ENCODE measurements at places on chromosomes 11 and 22.

- no peak for DNase-seq
These were observed 157.3 kb downstream of the SWAP70 start for GRCh38 chr11:9821008-9821752.

- DNase-seq: peak; percentile 33
These were observed 928 bp downstream of the FBXO7 start for GRCh38 chr22:32475468-32476010.

DNA sequence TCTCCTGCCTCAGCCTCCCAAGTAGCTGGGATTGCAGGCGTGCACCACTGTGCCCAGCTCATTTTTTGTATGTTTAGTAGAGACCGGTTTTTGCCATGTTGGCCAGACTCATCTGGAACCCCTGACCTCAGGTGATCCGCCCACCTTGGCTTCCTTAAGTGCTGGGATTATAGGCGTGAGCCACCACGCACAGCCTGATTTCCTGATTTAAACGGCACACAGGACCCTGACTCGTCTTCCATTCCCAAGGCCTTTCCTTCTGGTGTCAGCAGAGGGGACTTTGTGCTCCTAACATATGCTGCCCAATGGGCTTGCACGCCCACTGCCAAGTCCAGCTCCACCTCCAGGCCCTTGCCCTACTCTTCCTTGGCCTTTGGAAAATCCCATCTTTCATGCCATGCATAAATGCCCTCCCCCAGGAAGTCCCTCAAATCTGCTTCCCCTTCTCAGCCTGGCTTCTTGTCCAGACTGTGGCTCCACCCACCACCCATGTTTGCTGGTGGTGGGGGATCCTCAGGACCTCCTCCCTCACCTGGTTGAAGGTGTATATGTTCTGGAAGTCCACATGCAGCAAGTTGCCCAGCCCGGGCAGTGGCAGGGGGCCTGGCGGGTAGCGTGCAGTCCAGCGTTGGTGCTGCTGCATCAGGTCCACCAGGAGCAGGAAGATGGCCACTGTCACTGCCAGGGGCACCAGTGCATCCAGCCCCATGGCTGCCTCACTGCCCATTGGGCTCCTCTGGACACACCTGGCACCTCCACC lies 23.9 kb upstream of the CYP2D6 start:
- DNase-seq: no peak

GRCh38 chr22:49007013-49007653 lies 820.5 kb downstream of the BRD1 start:
- no peak for DNase-seq

- no peak for DNase-seq
These were observed 55.0 kb downstream of the ARHGAP42 start for GRCh38 chr11:100741866-100742625.

DNA sequence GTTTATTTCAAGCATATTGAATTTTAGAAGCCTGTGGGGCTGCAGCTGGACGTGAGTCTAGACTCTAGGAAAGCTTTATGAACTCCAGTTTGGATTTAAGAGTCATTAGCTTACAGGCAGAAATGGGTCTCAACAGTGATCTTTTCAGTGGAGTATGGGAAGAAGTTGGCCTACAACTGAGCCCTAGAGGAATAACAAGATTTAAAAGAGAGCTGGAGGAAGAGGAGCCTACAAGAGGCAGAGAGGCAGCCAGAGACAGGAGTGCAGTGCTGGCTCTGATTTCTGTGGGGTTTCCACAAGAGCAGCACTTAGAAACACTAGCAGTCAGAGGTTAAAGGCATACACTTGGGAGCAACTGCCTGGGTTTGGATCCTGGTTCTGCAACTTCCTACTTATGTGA lies 17.9 kb downstream of the APOL5 start:
- no peak for DNase-seq

DNA sequence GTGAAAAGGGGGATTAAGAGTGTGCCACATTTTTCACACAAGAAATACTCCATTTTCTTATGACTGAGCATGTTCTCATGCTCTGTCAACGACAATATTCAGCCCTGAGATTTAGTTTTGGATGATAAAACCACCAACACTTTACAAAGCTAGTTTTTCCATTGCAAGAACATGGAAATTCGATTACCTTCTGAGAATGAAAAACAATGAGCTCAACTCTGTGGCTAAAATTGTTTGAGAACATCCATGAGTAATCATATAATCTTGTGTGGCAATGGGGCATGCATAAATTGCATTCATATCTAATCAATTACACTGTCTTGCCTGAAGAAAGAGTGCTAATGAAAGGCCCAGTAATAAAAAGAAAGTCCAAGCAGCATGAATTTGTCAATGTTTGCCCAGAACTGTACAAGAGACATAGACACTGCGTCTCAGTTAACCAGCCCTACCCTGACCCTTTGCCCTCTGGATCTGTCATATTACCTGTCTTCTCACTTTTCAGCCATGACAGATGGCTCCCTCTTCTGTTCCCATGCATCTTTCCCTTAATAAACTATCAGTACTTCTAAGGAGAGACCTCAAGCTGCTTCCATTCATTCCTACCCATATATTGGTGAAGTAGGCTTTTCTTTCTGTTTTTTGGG lies 253.4 kb downstream of the FAM76B start:
- no peak for DNase-seq

DNA sequence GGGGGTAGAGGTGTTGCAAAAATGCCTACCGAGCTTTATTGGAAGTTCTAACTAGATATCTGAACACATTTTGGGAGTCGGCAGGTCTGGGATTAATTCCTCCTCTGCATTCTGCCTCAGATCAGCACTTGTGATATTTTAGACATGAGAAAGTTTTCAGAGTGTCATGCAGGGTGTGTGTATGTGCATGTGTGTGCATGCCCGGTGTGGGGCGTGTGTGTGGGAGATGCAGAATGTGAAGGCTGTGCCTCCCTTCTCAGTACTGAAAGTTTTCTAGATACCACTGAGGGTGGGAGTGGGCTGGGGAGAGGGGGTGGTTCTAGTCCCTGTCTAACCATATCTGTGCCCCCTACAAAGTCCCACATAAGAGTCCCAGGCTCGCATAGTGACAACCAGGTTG lies 180.0 kb upstream of the NTM start:
- DNase-seq: no peak

- DNase-seq: no peak
These were observed 154.9 kb downstream of the CACNA1I start for GRCh38 chr22:39725351-39726035.

DNA sequence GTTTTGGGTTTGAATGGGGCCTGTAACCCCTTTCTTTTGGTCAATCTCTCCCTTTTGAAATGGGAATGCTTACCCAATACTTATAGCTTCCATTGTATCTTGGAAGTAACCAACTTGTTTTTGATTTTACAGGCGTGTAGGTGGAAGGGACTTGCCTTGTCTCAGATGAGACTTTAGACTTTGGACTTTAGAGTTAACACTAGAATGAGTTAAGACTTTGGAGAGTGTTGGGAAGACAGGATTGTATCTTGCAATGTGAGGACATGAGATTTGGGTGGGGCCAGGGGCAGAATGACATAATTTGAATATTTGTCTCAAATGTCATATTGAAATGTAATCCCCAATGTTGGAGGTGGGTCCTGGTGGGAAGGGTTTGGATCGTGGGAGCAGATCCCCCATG lies 1466.9 kb downstream of the LRRC4C start:
- DNase-seq: no peak

DNA sequence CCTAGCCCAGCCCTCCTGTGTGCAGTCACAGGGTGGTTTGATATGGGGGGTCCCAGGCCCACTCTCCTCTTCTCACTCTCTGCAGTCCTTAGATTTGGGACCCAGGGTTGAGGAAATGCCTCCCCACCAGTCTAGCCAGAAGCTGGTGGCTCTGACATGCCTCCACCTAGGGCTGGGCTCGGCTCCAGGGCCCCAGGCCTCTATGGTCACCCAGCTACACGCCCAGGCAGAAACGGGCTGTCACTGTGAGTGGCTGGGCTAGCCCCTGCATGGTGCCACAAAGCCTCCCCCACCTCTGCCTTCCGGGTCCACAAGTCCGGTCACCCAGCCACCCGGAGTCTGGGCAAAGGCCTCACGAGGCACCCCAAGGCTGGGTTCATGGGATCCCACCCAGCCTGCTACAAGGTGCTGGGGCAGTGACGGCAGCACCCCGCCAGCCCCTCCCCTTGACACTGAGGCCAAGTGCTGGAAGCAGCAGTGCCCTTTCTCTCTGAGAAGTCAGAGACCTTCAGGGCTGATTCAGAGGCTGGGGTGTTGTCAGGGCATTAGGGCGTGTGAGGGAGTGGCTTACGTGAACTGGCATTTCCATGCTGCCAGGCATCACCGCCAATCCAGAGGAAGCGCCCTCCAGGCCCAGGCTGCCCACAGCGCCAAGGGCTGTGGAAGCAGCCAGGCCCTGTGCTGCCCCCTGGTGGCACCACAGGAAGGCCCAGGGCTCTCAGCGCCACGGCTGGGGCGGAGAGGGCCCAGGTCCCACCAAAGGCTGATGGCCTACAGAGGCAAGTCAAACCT lies 638 bp upstream of the PITPNM1 start:
- peak; percentile 79 for DNase-seq

DNA sequence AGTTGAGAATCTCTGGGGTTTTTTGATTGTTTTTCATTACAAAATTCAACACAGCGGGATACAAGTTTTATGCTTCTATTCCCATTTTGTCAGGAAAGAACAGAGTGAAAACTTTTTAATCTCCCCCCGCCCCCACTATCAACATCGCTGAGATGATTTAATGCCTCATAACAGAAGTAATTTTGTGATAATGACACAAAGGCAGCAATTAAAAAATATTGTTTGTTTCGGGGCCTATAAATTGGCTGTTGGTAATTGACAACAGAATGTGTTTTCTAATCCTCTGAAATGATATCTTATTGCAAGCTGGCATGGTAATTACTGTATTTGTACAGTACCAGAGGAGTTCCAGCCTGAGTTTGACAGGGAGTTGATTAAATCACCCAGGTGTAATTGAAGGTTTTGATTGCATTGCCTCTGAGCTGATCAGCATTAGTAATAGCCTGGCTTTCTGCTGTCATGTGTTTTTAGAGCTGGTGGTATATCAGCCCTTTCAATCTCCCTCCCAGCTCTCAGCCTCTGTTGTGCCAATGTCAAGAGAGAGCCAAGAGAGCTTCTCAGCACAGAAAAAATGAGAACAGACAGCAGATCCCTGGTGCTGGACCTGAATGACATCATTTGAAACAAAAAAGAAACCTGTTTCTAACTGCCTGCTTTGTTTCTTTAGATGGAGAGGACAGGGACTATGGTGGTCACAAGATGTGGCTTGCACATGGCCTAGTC lies 265.1 kb downstream of the FAM76B start:
- no peak for DNase-seq

DNA sequence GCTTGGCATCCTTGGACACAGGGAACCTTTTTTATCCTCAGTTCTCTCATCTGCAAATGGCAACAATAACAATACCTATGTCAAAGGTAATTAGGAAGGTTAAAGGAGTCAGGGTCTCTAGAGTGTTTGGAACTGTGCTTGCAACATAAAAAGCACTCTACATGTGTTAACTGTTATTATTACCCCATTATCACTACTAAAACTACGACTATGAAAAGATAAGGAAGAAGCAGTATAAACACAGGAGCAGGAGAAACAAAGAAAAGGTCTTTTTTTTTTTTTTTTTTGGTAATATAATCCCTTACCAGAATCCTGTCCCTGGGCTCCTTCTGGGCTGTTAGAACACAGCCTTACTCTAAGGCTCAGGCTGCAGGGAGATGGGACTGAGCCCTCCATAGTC lies 348.2 kb downstream of the CADM1 start:
- DNase-seq: no peak

GRCh38 chr11:14075118-14076078 lies 112.9 kb downstream of the SPON1 start:
- no peak for DNase-seq

GRCh38 chr22:39382410-39382809 lies 17.2 kb upstream of the TAB1 start:
- DNase-seq: no peak

- DNase-seq: no peak
These were observed 19.6 kb upstream of the PISD start for GRCh38 chr22:31681349-31682345.

DNA sequence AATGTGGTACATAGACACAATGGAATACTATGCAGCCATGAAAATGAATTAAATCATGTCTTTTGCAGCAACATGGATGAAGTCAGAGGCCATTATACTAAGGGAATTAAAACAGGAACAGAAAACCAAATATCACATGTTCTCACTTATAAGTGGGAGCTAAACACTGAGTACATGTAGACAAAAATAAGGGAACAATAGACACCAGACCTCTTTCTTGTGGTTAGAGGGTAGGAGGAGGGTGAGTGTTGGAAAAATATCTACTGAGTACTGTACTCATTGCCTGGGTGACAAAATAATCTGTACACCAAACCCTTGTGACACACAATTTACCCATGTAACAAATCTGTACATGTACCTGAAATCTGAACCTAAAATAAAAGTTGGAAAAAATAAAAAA lies 59.1 kb upstream of the ANO5 start:
- DNase-seq: no peak

DNA sequence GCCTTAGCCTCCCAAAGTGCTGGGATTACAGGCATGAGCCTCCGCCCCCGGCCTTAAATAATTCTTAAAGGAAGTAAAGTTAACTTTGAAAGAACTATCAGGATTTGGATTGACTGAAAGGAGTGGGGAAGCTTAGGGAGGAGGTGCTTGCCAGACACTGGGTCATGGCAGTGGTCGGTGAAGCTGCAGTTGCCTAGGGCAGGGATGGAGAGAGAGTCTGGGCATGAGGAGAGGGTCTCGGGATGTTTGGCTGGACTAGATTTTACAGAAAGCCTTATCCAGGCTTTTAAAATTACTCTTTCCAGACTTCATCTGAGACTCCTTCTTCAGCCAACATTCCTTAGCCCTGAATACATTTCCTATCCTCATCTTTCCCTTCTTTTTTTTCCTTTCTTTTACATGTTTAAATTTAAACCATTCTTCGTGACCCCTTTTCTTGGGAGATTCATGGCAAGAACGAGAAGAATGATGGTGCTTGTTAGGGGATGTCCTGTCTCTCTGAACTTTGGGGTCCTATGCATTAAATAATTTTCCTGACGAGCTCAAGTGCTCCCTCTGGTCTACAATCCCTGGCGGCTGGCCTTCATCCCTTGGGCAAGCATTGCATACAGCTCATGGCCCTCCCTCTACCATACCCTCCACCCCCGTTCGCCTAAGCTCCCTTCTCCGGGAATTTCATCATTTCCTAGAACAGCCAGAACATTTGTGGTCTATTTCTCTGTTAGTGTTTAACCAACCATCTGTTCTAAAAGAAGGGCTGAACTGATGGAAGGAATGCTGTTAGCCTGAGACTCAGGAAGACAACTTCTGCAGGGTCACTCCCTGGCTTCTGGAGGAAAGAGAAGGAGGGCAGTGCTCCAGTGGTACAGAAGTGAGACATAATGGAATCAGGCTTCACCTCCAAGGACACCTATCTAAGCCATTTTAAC lies at the start of gene NNMT:
Gene NNMT, plus strand, starts transcription at position 724 of the 929 bp plus-strand sequence. Its CDS starts 158 bp downstream, at position 882.
- DNase-seq: no peak

Measured in HEK293T (cell line).